Dermis microvascular lymphatic vessel endothelial cell (primary cell): ENCODE measurements at places on chromosomes 6 and 20. TPM values are rescaled to one million over a fixed set of nuclear protein-coding genes. Genes with fewer than 3 reads are reported as not detected.

Gene GRIK2
- total RNA-seq: not detected in 2 replicates

Gene DAAM2
- total RNA-seq: 0.13 and 0.25 TPM in 2 replicates

Gene GGTLC1
- total RNA-seq: not detected in 2 replicates

Gene HSPA1L
- 1.2 and 1.4 TPM in 2 replicates for total RNA-seq

Gene SCRT2
- total RNA-seq: not detected in 2 replicates

Gene SCGN
- under 0.01 TPM in 1 of 2 replicates, not detected in the other for total RNA-seq

Gene CALHM6
- total RNA-seq: 0.90 and 1.0 TPM in 2 replicates
